ENCODE measurements at places on chromosomes 2 and 18.
A peak's percentile ranks its signal among the peaks of the same experiment; 100 is the strongest.

DNA sequence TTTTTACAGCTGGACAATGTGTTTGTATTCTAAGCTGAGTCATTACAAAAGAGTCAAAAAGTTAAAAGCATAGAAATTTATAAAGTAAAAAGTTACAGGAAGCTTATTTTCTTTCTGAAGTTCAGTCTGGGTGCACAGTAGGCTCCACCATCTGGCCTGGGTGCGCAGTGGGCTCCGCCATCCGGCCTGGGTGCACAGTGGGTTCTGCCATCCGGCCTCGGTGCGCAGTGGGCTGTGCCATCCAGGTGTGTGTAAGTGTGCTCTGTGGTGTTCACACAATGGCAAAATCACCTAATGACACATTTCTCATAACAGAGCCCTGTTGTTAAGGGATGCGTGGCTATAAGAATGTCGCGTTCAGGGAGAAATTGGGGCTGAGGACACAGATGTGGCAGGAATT lies 195.5 kb downstream of the ANKRD30B start:
- DNase-seq: no peak

DNA sequence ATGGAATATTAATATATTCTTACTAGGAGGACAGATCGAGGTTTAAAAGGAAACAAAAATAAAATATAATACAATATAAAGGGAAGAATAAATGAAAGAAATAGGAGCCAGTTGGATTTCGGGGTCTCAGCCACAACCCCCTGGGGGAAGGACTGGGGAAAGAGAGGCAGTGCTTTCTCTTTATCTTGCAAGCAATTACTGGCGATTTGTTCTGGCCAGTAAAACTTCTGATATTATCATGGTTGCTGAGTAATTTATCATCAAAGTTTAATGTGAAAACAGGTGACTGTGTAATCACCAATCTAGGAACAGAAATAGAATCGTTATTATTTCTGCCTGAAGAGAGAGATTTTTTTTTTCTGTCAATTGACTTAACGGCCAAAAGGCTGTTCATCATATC lies 917.7 kb upstream of the CELF4 start:
- DNase-seq: no peak

DNA sequence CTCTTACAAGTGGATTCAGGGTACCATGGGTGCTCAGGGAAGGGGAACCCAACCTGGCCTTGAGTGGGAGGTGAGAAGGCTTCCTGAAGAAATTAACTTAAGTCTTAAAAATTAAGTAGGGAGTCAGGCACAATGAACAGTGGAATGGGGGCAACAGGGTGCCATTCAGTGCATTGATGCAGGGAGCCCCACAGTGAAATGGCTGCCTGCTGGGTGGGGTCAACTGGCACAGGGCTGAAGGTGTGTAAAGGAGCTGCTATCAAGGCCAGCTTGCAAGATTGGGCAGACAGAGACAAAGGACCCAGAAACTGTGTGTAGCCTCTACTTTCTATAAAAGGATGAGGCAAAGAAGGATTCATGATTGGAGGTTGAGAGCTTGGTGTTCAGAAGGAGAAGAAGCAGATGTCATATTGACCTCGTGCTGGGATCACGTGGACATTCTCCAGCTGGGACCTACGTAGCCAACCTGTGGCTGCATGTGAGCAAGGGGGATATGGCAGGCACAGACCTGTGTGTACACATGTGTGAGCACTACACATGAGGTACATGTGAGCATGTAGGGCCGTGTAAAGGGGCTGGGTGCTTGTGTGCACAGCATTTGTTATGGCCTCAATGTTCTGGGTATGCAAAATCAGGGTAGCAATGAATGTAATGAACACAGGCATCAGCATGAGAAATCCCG lies 209.5 kb upstream of the HAAO start:
- no peak for DNase-seq

GRCh38 chr2:167114018-167114417 lies 225.7 kb downstream of the XIRP2 start:
- no peak for DNase-seq

DNA sequence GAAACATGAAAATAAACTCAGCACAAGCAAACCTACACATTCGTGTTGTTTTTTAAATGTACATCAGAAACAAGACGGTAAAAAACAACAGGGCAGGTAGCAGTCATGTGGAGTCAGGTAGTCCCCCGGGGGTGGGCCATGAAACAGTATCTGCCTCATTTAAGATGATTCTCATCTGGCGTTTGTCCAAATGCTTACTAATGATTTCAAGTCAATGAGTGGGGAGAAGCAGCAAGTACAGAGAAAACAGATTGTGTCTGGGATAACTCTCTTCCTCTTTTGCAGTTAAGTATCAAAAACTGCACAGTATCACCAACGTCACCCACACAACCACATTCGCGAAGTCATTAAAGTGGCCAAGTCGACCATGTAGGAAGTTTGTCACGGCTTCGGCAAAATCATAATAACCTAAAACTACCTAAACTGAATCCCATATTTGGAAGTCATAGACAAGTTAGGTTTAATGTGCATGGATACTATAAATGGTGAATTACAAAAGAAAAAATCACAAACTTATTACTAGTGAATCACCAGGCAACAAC lies 1.3 kb downstream of the LAPTM4A start:
- peak; percentile 51 for DNase-seq

DNA sequence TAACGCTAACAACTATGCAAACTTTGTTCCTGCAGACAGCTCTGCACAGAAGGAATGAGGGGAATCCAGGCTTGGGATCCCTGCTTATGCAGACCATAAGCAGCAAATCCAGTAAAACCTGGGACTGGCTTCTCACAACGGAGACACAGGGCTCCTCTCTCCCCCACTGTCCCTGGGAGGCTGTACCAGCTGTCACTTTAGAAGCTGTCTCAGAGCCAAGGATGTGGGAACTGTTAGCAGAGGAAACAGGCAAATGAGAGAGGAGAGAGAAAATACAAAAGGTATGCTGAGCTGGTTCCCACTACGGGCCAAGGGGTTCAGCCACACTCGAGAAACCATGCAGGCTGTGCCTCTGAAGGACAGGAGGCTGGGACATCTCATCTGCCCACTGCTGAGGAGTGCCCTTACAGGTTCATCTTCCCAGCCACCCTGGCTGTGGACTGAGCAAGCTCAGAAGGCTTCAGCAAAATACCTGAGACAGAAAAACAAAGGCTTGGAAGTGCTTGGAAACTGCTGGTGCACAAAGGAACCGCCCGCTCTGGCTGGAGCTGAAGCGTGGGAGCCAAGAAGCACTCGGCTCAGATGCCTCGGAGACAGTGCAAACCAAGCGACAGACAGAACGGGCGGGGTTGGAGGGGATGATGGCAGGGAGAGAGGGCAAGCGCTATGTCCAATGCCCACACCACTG lies 72.5 kb downstream of the FAM210A start:
- DNase-seq: no peak

DNA sequence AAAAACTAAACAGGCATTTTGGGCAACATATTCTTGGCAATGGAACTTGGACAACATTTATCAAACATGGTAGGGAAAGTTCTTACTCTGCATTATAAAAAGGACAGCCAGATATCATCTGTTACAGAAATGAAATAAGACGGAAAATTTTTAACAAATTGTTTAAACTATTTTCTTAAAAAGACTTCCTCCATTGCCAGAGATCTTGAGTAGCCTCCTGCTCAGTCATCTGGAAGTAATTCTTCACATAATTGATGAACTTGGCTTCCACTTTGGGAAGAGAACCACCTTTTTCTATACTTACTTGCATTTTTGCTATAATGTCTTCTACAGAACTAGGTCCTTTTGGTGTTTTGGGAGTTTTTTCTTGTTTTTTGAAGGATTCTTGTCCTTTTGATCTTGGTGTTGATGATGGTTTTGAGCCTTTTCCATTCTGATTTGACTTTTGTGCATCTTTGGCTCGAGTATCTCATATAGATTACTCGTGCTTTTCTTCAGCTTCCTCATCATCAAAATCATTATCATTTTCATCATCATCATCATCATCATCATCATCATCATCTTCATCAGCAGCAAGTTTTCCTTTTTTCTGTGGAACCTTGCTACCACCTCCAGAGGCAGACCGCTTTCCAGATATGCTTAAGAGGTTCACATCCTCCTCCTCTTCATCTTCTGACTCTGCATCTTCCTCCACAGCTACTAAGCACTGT lies 66.2 kb downstream of the CD28 start:
- no peak for DNase-seq

GRCh38 chr2:34188464-34189303 lies 589.6 kb upstream of the FAM98A start:
- DNase-seq: no peak

DNA sequence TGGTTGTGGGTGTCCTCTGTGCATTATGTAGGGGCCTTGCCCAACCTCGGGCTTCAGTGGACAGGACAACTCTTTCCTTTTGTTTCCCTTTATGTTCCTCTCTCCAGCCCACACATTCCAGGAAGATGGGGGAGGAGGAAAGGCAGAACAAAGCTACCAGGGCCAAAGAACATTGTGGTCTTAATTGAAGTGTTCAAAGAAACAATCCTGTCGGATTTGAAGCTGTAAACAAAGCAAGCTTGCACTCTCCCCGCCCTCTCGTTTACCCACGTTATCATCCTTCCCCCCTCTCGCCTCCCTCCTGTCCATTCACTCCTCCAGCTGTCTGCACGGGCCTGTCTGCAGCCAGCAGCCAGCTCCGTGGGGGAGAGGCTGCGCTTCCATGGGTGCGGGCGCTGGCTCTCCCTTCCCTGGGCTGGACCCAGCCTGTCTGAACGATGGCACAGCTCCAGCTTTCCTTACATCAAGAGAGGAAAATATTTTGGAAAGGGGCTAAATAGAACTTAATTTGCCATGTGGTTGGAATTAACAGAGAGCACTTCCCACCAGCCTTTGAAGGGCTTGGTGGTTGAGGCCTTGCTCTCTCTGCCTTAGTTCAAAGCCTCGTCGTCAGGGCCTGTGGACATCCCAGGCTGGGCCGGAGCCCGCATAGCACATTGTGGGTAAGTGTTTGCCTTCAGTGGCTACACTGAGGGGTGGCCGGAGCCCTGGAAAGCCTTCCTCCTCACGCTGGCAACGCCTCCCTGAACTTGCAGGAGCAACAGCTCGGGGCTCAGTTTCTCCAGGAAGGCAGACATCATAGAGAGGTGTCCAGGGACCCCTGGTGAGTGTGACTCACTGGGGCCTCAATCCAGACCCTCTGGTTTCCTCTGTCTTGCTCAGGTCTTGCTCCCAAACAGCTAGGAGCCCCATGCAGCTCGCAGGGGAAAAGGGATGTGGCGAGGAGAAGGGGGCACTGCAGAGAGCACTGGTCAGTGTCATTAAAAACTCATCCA lies 60.6 kb upstream of the HS6ST1 start:
- no peak for DNase-seq

- no peak for DNase-seq
These were observed 7.8 kb downstream of the SLC66A2 start for GRCh38 chr18:79943608-79944125.

- DNase-seq: no peak
These were observed 164.2 kb downstream of the C1D start for GRCh38 chr2:67898595-67898994.

GRCh38 chr2:155815851-155816250 lies 516.7 kb downstream of the NR4A2 start:
- DNase-seq: no peak
